ENCODE measurements at places on chromosomes 11 and 22.

GRCh38 chr11:86745571-86745970 lies 54.8 kb upstream of the PRSS23 start:
- no peak for DNase-seq

DNA sequence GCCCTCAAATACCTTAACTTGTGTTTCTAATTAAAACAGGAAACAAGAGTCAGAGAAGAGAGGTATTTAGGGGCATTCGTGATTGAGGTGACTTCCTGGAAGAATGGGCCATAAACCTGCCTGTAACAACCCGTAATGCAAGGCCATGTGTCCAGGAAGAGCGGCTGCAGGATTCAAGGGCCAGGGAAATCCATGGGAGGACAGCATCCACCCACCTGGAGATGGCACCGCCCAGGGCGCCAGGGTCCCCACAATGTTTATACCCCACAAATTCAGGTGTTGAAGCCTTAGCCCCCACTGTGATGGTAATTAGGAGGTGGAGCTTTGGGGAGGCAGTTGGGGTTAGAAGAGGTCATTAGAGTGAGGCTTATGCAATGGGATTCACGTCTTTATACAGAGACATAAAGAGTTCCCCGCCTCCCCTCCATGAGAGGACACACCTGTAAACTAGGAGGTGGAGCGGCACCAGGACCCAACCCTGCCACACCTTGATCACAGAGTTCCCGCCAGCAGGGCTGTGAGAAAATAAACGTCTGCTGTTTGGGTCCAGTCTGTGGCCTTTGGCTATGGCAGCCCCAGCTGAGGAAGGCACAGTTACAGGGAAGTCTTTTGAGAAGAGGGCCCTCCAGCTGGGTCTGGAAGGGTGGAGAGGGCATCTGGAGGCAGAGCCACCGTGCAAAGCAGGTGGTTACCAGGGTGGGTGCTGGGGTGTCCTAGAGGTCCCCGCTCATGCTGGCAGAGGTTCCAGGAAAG lies 1394.3 kb downstream of the TBC1D22A start:
- DNase-seq: no peak

- DNase-seq: no peak
Observed at GRCh38 chr11:72007089-72007476, 8.4 kb downstream of the IL18BP start.

GRCh38 chr11:12662101-12662689 lies 12.0 kb upstream of the TEAD1 start:
- DNase-seq: no peak

DNA sequence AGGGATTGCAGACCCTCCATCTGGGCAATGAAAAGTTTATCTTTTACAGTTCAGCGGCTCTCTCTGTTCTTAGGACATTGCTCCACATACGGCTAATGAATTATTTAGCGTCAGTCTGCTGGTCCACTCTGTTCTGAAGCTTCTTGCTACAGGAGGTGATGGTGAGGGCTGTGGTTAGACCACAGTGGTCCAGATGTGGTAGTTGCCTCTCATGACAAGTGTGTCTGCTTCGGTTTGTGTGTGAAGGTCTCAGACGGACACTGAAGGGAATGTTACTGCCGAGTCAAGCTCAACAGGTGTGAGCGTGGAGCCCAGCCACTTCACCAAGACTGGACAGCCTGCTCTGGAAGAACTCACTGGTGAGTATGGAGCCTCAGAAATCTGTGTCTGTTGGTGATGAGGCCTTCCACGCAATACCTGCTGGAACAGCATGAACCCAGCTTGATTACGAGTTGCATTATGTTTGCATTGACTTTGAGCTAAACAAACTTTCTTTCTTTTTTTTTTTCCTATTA lies 220.8 kb downstream of the DBX1 start:
- DNase-seq: no peak

GRCh38 chr22:17792854-17793434 lies 18.7 kb upstream of the BID start:
- no peak for DNase-seq

DNA sequence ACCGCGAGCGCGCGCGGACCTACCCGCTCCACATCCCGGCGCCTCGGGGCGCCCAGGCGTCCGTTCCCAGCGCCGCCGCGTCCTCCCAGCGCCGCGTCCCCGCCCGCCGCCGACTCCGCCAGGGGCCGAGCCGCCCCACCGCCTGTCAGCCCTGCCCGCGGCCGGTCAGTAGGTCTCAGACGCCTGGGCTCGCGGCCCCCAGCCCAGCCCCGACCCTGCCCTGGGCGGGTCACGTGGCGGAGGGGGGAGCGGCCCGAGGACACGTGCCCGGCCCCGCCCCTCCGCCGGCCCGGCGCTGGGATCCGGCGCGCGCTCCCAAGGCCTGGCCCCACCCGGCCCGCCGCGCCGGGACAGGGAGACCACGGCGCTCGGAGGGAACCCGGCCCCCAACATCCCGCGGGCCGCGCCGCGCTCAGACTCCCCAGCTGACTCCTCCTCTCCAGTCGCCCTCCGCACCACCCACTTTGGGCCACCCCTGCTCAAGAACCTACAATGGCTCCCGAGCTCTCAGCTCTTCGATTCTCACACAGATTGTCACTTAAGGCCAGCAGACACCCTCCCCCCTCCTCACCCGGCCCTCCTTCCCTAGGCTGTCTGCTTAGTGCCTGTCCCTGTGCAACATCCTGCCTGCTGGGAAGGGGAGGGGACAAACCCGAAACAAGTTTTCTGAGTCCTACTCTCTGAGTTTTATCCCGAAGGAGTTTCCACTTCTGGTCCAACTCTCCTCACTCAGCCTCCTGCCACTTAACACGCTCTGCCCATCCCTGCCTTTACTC lies at the start of gene RAB3IL1:
Gene RAB3IL1 (minus strand): TSS at position 233 of the 776 bp plus-strand sequence. CDS start 199 bp downstream, at position 34.
- DNase-seq: peak; percentile 80

All from type B pancreatic cell (in vitro differentiated cells).